ENCODE measurements at places on chromosomes 3 and 15.

- DNase-seq: no peak
Measured at GRCh38 chr3:142056656-142057330, 92.6 kb downstream of the TFDP2 start.

- DNase-seq: no peak
Measured at GRCh38 chr15:63314409-63314808, 37.0 kb downstream of the APH1B start.

DNA sequence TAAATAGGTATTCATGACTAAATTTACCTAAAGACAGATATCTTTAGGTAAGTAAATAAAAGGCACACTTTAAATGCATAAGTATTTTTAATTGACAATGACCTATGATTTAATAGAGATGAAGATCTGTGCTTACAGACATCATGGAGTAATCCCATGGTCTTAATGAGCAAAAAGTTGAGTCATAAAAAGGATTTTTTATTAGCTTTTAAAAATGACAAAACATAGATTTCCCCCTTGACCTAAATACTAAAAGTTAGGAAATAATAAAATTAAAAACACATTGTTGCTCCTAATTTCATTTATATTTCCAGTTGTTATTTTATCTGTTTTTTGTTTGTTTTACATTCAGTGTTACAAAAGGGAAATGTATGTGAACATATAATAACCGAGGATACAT is 1005.7 kb downstream of the ROBO1 start:
- DNase-seq: no peak

DNA sequence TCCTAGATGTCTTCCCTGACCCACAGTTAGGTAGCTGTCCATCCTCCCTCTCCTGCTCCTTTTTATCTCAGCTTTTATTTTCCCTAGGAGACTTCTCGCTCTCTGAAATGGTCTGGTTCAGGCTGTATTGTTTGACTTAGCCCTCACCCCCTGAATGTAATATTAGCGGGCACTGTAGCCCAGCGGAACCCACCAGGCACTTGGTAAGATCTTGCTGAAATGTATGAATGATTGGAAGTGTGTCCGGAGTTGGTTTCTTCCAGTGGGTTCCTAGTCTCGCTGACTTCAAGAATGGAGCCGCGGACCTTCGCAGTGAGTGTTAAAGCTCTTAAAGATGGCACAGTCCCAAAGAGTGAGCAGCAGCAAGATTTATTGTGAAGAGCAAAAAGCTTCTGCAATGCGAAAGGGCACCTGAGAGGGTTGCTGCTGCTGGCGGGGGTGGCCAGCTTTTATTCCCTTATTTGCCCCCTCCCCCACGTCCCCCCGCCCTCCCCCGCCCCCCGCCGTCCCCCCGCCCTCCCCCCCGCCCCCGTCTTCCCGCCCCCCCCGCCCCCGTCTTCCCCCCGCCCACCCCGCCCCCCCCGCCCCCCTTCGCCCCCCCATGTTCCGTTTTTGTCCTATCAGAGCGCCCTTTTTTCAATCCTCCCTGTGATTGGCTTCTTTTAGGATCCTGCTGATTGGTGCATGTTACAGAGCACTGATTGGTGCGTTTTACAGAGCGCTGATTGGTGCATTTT is 694 bp upstream of the EEFSEC start:
- DNase-seq: peak; percentile 83

- DNase-seq: no peak
Measured at GRCh38 chr3:101171681-101172191, 148.6 kb downstream of the IMPG2 start.

Data from CD4-positive, alpha-beta T cell treated with Interleukin-1 beta for 1 hour (primary cell).